Stimulated activated CD8-positive, alpha-beta memory T cell treated with anti-CD3 and anti-CD28 coated beads, Interleukin-15, amount 100 ng/mL, for 24 hours (primary cell): ENCODE measurements at places on chromosomes 2 and 18.

DNA sequence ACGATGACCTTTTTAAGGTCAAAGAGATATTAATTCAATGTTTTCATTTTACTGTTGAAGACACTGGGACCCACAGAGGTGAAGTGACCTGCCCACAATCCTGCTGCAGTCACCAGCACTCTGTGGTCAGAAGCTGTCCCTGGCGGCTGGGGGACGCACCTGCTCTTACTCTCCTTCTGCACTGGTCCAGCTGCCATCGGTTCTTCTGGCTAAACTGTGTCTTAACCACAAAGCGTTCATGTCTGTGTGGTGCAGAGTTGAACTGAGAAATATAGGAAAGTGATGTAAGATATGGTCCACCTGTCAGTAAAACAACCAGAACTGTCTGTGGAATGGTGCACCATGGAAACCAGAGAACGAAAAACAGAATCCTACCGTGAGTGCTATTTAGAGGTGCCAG is 44.9 kb upstream of the SMIM21 start:
- no peak for DNase-seq

- no peak for DNase-seq
These were observed 182.8 kb downstream of the NBAS start for GRCh38 chr2:15378148-15378908.

- DNase-seq, result no peak
These were observed 1.8 kb downstream of the ATP9B start for GRCh38 chr18:79071037-79071436.

DNA sequence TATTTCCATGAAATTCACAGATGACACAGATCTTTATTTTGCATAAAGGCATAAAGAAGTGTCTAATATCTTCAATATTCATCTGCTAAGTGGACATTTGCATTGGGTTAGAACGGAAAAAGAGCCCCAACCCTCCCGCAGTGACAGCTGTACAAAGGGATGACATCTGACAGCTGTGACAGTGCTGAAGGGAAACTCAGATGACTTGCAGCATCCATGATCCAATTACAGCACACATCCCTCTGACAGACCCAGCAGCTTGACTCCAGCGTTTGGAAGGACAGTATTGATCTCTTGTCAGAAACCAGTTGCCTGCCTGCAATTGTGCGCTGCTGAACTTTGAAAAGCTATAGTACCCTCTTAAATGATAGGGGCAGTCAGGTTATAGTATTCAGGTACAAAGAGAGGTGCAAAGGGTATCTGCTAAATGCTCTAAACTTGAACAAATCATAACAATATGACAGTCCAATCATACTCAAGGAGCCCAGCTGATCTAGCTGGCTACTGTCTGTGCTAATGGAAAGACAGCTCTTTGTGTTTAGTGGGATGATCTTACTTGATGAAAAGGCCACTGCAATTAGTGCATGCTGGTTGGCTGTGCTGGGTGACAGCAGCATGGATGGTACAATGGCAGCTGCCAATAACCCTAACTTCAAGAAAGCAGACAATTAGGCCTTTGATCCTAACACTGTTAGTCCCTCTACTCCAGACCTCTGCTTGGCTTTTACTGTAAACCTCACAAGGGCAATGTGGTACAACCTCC is 599.2 kb downstream of the NR4A2 start:
- DNase-seq, result no peak

DNA sequence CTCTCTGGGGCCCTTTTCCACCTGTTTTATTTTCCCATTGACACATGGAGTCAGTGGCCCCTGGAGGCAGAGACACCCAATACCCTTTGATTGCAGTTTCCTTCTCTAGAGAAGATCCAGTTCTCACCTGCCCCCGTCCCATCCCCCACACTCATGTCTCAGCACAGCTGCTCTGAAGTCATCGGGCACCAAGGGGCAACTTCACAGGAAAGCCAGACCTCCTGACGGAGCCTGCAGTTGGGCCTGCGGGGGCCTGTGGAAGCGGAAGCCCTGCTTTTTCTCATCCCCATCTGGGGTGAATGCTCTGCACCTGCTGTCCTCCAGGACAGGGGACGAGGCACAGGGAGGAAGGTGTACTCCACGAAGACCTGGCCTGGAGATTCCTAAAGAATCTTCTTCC is 308.3 kb upstream of the EPAS1 start:
- no peak for DNase-seq

DNA sequence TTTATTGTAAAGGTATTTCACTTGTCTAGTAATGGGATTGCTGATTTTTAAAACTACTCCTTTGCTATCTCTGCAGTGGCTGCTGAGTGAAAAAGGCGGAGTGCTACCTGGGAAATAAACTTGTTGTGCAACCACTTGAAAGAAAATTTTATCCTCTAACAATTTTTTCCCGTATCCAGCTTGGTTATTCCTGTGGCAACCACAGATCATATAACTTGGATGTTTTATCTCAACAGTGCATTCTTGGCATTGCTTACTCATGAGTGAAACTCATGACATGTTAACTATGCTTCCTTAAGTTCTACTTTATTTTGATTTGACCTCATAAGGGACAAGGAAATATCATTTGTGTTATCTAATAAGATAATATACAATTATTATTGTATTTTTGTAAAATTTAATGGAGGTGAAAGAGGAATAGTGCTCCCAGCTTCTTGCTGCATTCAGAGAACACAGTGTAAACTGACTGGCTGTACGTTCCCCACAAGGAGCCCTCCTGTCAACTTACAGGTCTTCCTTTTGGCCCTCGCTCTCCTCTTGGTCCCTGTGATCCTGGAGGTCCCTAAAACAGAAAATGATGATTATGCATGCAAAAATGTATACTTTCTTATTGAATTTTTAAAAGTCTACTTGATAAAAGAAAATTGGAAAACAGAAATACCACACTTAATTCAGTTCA is 82.7 kb downstream of the COL5A2 start:
- no peak for DNase-seq

- DNase-seq, result no peak
These were observed 75.7 kb upstream of the TFCP2L1 start for GRCh38 chr2:121360566-121361300.

GRCh38 chr2:7237466-7237865 is 320.3 kb downstream of the RNF144A start:
- no peak for DNase-seq

- no peak for DNase-seq
These were observed 24.7 kb upstream of the COLEC12 start for GRCh38 chr18:525036-525797.

DNA sequence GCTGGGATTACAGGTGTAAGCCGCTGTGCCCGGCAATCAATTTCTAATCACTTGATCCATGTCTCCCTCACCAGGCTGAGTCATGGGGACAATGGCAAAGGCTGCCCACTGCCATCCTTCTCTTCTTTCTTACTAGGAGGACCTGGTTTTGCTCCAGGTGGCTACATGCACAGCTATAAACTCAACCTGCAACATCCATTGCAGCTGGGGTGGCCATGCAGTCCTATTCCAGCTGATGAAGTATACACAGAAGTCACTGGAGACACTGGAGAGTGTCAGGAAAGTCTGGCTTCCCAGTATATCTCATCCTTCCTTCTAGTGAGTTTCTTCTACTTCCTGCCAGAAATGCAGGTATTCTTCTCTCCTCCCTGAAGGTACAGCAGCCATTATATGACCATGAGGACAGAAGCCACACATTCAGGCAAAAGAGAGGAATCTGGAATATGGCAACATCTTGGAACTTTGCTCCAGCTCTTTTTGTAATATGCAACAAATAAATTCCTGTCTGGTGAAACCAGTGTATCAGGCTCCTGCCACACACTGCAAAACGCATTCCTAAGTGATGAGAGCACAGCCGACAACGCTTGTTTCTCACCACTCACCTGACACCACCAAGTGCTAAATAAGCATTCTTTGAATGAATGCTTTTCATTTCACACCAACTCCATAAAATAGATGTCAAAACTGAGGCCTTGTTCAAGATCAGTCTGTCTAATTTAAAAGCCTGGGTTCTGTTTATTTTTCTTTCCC is 32.3 kb downstream of the SCTR start:
- DNase-seq, result no peak

- DNase-seq, result no peak
These were observed 124.6 kb downstream of the SOCS6 start for GRCh38 chr18:70413455-70413854.

DNA sequence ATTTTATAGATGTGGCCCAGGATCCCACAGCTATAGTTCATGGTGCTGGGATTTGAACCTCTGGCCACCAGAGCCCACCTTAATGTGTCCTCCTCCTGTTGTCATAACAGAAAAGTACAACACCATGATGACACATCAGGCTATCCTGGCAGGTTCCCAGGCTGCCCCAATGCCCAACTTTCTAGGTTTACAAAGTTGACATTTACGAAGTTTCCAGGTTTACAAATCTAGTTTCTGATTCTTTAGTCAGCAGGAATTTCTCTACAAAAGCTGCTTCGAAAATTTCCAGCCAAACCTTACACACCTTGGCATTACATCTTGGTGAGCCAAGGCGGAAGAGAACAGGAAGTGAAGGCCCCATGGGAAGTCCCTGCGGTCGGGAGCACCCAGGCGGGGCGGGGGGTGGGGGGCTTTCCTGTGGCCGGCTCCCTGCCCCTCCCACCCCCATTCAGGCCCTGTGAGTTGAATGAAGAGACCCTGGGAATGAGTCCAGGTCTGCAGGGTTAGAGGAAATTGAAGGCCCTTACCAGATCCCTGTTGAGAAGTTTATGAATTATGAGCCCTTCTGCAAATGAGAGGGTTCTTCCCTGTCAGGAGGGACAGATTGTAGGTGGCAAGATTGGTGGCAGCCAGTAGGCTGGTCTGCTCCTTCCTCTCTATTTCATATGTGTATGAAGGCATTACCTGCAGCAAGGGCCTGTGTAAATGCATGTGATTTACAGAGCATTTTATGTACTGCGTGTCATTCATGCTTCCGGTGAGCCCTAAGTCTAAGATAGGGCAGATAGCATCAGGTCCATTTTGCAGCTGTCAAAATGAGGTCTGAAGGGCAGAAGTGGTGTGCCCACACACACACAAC is 11.1 kb upstream of the IL1RN start:
- DNase-seq, result no peak

DNA sequence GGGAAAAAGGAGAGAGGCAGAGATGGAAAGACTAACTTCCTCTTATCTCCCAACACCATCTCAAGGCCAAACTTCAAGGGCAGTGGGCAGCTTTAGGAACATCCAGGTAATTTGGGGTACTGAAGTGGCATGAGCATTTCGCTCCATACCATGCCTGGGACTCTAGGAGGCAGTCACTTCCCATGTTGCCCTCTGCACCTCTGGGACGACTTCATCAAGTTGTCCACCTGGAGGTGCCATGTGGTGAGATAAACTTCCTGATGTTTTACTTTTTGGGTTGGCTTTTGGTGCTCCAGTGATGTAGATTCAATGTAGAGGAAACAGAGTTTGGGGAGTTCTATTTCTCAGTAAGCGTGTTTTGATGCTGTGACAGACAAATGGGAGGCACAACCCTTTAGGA is 56.3 kb upstream of the UPP2 start:
- DNase-seq, result no peak

- DNase-seq, result no peak
These were observed 65.7 kb downstream of the MCFD2 start for GRCh38 chr2:46849721-46850556.

DNA sequence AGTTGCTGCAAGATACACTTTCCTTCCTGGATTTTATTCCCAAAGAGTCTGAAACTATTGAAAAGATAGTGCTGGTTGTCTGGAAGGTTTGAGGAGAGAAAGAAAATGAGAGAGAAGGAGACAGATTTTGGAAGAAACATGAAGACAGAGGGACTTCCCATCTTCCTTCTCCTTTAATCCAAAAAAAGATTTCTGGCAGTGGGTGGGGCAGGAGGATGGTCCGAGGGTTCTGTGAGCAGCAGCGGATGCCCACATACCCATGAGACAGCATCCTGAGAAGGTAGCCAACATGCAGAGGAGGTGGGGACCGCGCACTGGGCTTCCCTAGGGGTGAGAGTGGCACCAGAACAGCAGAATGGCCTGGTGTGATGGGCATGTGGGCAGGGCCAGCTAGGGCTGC is 84.6 kb downstream of the APOB start:
- DNase-seq, result no peak

- DNase-seq, result no peak
These were observed 1.4 kb downstream of the MSH2 start for GRCh38 chr2:47404356-47404755.
